ENCODE measurements at places on chromosomes 12 and 14. TPM values are rescaled to one million over a fixed set of nuclear protein-coding genes. Genes with fewer than 3 reads are reported as not detected.
A peak's percentile ranks its signal among the peaks of the same experiment; 100 is the strongest.

GRCh38 chr12:26750531-26751175 lies 82.3 kb downstream of the ITPR2 start:
- DNase-seq: no peak

DNA sequence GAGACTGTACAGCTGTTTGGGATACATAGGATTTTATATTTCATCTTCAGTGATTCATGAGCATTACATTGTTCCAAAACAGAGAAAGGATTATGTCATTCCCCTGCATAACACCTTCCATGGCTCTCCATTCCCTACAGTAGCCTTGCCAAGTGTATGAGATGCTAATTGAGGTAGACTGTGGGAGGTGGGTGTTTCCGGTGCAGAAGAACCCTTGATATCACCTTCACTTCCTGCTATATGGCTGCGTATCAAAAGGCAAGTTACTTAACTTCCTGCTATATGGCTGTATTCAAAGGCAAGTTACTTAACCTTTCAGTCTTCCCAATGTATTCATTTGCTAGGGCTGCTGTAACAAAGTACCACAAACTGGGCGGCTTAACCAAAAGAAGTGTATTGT lies 11.2 kb downstream of the FAR2 start:
- DNase-seq: no peak

- peak; percentile 12 for DNase-seq
Observed at GRCh38 chr14:104120281-104120741, 18.1 kb upstream of the KIF26A start.

GRCh38 chr14:86673523-86673969 lies 1143.6 kb downstream of the FLRT2 start:
- DNase-seq: no peak

DNA sequence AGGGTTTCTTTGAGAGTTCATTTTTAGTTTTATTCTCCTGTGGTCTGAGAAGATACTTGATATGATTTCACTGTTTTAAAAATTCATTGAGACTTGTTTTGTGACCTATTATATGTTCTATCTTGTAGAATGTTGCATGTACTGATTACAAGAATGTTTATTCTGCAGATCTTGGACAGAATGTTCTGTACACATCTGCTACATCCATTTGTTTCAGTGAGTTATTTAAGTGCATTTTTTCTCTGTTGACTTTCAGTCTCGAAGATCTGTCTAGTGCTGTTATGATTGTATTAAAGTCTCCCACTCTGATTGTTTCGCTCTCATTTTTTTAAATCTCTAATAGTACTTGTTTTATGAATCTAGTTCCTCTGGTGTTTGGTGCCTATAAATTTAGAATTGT lies 1319.8 kb downstream of the TMEM121 start:
- no peak for DNase-seq

- no peak for DNase-seq
Observed at GRCh38 chr14:56268673-56269072, 150.5 kb downstream of the PELI2 start.

HCAR2 gene
- total RNA-seq: 10.9 TPM

CD163L1 gene
- 0.11 TPM for total RNA-seq

- DNase-seq: no peak
Observed at GRCh38 chr12:80868576-80868975, 69.2 kb downstream of the LIN7A start.

GRCh38 chr12:68439368-68440045 lies 107.3 kb upstream of the MDM1 start:
- no peak for DNase-seq

CFAP73 gene
- not detected for total RNA-seq

DNA sequence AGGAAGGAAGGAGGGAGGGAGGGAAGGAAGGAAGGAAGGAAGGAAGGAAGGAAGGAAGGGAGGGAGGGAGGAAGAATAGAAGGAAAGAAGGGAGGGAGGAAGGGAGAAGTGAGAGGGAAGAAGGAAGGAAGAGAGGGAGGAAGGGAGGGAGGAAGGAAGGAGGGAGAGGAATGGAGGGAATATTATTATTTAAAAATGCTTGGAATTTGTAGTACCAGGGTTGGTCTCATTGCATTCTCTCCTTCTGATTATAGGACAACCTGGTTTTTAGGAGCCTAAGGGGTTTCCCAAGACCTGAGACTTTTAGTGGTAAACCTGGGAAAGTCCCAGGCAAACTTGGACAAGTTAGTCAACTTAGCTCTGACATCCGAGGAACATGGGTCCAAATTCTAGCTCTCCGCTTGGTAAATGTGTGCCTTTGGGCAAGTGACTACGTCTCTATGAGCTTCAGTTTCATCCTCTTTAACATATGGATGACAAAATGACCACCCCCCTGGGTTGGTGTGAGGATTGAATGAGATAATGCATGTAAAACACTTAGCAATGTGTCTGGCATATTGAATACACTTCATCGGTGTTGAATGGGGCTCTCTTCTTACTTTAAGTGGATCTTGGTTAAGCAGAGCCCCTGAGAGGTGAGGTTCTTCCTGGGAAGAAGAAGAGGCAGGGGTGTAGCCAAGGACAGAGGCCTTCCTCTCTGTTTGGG lies 690.7 kb upstream of the TBX3 start:
- no peak for DNase-seq

AQP2 gene
- not detected for total RNA-seq

ADAM20 gene
- total RNA-seq: 1.1 TPM

DNA sequence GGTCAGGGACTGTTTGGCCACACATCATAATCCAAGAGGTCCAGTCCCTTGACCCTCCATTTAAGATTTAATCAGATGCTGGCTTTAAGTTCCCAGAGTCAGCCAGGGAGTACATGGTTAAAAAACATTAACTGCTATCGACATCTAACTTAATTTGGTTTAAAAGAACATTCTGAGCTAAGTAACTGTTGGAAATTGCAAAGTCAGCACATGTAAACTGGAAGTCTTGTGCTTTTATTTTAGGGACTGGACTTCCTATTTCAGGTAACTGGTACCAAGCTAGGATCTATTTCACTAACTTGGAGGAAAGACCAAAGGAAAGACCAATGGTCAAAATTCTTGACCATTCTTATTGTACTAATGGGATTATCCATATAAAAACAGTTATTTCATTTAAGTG lies 40.6 kb downstream of the GNS start:
- no peak for DNase-seq

DNA sequence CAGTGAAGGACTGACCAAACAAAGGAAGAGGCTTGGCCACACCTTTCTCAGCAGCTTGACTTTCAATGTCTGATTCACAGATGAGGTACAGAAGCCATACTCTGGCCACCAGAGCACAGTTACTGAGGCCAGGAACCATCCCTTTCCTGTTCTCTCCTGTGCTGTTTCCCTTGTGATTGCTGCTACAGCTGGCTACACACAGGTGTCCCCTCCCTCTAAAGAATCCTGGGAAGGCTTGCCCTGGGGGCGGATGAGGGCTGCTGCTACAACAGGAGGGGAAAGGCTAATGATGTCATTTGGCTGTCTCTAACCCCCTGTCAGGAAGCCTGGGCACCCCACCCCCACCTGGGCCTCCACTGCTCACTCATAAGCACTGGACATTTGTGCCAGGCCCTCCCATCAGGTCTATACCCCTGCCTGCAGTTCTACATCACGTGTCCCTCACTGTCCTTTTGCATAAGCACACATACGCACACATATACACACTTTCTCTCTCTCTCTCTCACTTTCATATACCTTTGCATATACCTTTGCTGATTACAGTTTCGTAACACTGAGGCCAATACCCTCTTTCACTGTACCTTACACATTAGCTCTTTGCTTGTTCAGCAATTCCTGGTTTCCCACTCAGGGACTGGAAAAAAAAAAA lies 41.4 kb downstream of the PRPF40B start:
- no peak for DNase-seq

GRCh38 chr14:75449696-75450095 lies 21.9 kb downstream of the JDP2 start:
- DNase-seq: no peak

DNA sequence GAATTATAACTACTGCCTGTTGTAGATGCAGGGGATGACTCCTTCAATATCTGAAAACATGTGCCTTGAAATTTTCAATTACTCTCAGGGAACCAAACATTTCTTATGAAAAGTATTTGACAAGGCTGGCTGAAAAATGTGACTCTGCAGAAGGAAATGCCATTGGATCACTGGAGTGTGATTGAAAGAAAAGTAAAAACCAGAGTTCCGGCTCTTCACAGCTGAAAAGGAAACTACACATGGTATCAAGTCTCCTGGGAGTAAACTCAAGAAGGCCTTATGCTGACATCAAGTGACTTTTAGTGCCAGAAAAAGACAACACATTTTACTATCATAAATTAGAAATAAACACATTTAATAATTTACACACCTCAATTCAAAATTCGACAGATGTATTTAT lies 693.0 kb downstream of the LRFN5 start:
- no peak for DNase-seq

RPS6KL1 gene
- total RNA-seq: 0.13 TPM

GRCh38 chr12:88575361-88575970 lies 4.8 kb downstream of the KITLG start:
- no peak for DNase-seq

GRCh38 chr12:108123402-108123801 lies 5.7 kb upstream of the WSCD2 start:
- DNase-seq: no peak

Data from mesothelial cell of epicardium (in vitro differentiated cells).